Activated CD8-positive, alpha-beta memory T cell treated with anti-CD3 and anti-CD28 coated beads for 1 hour (primary cell): ENCODE measurements at places on chromosomes 12 and 14.

DNA sequence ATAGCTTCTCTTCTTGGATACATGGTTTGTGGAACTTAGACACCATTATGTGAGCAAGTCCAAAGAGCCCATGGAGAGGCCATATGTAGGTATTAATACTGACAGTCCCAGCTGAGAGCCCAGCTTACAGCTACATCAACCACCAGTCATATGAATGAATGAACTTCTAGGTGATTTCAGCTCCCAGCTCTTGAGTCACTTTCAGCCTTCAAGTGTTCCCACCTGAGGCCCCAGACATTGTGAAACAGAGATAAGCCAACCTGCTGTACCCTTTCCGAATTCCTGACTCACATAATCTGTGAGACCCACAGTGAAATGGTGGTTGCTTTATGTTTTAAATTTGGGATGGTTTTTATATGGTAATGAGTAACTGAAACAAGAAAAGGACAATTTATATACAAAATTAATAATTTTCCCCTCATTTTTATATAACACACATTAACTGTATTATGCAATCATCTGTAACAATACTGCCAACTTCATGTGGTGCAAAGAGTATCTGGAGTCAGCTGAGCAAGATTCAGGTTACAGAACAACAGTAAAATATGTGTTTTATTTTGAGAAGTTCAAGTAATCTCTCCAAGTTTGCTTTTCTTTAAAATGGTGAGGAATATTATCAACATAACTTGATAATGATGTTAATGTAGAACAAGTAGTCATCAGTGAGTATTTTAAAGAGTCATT is 27.7 kb upstream of the FBXO33 start:
- no peak for DNase-seq

- no peak for DNase-seq
These were observed 19.7 kb upstream of the NR1H4 start for GRCh38 chr12:100453951-100454350.

DNA sequence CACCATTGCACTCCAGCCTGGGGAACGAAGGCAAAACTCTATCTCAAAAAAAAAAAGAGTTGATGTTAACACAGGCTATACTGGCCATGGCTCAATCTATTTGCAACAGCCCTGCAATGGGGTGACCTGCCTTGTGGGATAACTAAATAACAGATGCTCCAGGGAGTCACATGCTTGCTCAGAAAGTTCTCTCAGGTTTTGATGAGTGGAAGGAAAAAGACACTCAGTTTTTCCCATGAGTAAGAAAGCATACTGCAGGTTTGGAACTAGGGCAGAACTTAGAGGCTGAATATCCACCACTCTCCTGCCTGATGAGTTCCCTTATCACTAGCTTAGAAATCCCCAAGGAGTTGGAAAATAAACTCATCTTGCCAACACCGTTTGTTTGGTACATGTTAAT is 16.9 kb downstream of the WSB2 start:
- DNase-seq = no peak

DNA sequence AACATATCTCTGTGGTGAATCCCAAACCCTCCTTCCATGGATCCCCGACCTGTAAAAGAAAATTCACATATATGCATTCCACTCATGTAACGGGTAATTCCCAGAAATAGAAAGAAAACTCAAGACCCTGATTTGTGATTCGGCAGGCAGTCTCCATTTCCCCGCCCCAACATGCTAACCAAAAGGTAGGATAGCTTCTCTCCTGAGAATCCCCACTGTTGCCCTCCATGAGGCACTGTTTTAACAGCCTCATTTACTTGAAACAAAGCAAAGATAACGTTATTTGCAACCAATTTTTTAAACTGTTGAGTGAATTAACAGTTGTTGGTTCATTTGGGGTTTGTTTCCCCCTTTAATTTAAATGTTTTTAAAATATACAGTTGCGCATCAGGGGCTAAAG is 774 bp upstream of the SLC2A13 start:
- no peak for DNase-seq

DNA sequence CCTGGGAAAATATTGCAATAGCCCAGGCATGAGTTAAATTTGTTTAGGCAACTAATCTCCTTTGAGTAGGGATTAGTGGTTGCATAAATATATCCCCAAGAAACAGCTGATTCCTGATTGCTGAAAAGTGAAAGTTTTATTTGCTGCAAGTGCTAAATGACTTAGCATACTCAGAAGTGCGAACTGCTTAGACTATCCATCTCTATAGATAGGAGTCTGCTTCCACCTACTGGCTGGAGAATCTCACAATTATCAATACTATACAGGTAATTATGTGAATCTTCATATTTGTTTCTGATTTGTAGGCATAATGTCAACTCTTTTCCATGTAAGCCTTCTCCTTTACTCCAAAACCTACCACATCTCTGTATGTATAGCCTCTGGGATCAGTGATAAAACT is 12.0 kb upstream of the SLCO1B3 start:
- DNase-seq = no peak

DNA sequence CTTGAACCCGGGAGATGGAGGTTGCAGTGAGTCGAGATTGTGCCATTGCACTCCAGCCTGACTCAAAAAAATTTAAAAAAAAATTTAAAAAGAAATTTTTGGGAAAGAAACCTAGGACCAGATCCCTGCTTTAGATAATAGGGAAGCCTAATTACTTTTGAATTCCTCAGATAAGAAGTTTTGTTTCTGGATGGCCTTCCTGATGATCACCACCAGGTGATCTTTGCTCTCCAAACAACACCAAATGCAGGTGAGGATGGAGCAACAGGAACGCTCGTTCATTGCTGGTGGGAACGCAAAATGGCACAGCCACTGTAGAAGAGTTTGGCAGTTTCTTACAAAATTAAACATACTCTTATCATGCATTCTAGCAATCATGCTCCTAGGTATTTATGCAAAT is 28.5 kb upstream of the KLC1 start:
- DNase-seq = no peak

- no peak for DNase-seq
These were observed 54.0 kb downstream of the TSPAN9 start for GRCh38 chr12:3131129-3131528.

DNA sequence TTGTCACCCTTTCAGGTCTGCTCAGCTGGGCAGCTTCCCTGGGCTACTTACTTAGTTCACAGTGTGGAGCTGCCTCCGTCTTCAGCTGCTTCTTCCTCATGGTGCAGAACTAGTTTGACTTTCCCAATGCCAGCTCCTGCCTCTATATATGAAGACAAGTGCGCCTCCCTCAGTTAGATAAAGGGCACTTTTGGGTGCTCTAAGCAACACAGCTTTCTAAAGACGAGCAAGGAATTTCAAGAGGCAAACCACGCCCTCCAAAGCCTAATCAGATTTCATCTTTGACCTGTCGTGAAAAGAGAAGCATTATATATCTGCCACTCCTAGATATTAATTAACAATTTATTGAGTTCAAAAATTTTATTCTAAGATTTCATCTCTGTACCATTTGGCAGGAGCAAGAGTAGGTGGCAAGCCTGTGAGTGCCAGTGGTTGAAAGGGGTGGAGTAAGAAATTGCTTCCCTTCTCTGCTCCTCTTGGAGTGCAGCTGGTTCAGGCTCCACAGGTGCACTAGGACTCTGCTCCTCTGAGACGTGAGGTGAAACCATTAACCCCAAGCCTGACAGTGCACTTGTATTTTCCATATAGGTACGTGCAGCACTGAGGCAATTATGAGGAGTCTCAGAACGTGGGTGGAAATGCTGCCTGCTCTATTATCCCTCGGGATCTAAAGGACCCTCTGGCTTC is 2.1 kb upstream of the SLC11A2 start:
- no peak for DNase-seq

DNA sequence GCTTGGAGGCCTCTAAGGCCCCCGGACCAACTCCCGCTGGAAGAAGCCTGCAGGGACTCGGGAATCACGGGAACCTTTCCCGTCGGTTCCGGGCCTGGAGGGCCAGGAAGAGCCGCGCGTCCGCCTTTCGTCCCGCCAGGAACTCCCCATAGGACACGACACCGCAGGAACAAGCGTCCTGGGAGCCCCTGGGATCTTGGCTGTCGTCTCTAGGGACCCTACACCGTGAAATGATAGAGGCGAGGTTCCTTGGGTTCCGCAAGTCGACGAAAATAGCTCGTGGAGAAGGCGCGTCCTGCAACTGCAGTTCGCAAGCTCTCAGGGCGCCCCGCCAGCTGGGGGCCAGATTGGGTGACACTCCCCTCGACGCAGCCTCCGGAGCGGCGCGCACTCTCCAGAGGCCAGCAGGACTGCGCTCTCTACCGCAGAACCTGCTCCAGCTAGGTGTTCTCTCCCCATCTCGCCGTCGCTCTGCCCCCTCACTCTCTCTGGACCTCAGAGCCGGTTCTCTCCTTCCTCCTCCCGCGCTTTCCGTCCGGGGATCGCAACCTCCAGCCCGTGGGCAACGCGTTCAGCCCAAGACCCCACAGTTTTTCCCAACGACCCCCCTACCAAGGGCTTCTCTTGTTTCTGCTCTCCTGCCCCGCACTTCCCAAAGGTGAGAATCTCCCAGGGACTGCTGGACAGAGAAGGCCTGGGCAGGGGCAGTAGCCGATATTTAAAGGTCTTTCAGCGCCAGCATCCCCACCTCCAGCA is 776 bp downstream of the BMP4 start:
- DNase-seq = no peak

DNA sequence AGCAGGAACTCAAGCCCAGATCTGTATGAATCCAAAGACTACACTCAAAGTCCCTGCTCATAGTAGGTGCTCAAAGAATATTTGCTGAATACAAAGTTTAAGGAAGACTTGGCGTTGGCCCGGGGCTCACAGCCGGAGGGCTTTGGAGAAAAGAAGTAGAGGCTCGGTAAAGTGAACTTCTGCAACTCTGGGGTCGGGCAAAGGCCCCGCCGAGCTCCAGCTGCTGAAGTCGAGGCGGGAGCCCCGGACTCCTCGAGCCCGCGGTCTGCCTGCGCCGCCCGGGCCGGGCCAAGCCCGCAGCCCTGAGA is 335 bp downstream of the GCN1 start:
- DNase-seq = no peak

DNA sequence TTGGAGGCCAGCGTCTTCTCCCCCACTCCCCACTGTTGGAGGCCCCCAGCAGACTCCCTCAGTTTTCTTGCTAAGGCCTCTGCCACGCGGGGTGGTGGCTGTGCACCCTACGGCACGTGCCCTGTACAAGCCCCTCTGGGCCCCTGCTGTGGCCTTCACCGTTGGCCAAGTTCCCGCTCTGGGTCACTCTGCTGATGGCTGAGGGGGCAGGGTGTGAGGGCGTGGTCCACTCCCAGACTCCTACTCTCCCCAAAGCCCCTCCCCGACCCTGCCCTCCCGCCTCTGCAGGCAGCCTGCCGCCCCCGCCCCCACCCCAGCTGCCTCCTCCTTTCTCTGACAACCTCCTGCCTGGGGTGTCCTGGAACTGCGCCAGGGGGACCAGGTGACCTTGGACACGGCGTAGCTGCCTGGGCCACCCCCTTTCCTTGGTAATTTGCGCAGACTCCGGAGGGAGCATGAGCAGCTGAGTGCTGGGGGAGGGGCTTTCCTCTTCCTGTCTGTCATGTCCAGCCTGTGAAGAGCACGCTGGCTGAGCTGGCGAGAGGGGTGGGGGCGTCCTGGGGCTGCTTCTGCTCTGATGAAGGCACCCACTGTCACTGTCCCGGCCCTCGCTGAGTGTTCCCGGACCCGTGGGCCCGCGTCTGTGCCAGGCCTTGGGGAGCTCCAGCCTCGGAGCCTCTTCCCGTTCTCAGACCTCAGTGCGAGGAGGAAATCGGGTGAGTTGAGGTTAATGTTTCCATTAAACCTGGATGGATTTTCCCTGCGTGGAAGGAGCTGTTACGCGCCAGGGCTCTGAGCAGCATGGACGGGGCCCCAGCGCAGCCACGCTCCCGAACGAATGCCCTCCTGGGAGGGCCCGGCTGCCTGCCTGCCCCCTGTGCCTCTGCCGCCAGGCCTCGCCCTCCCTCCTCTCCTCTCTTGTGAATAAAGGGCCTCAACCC is 85.0 kb downstream of the KIF26A start:
- no peak for DNase-seq

DNA sequence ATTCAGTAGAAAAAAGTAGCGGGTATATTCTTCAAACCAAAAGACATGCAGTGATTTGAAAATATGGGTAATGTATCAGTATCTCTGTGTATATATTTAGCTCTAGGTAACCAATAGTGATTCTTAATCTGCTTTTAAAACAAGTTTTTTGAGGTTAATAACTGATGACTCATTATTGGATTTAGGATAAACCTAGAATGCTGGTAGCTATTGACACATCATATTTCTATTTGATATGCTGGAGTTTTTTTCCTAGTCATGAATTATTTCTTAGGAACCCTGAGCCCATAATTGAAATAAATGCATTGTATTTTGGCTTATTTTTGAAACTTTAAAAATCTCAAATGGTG is 15.5 kb downstream of the ARF6 start:
- DNase-seq = no peak

GRCh38 chr14:33510063-33510481 is 440.8 kb downstream of the EGLN3 start:
- DNase-seq = no peak
